ENCODE measurements at places on chromosomes 12 and 14.

- DNase-seq = no peak
These were observed 254.0 kb downstream of the ANO6 start for GRCh38 chr12:45469902-45470301.

GRCh38 chr14:36805131-36805559 lies 143.5 kb downstream of the PAX9 start:
- DNase-seq = peak; percentile 57

DNA sequence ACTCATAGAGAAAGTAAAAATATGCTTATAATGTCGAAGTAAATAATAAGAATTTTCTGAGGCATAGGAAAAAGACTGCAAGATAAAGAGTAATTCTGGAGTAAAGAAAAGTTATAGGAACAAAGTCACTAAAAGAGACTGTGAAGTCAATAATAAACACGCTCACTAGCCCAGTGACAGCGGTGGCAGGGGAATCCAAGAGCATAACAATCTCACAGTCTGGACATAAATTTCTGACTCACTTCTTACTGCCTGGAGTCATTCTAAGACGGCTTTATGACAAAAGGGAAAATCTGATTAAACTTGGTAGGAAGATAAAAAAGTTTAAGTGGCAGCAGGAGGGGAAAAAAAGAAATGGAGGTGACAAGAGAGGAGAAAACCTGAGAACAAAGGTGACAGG lies 56.4 kb upstream of the GRIP1 start:
- no peak for DNase-seq

DNA sequence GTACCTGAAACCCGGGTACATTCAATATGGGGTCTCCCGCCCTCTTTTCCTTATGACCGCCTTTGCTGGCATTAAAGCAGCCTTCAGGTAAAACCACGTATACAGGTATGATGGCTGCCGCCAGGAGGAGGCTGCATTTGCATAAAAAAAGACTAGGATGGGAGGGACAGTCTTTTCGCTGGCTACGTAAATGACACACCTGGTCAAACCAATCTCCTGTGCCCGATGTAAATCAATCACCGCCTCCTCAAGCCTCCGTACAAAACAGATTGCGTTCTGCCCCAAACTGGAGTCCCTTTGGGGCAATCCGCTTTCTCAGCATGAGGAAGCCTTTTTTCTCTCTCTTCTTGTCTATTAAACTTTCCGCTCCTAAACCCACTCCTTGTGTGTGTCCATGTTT lies 8.1 kb upstream of the ALDH1L2 start:
- no peak for DNase-seq

- DNase-seq = no peak
These were observed 4.8 kb downstream of the HOXC5 start for GRCh38 chr12:54037360-54038283.

- DNase-seq = no peak
These were observed 20.6 kb upstream of the ITGA5 start for GRCh38 chr12:54439521-54440255.

DNA sequence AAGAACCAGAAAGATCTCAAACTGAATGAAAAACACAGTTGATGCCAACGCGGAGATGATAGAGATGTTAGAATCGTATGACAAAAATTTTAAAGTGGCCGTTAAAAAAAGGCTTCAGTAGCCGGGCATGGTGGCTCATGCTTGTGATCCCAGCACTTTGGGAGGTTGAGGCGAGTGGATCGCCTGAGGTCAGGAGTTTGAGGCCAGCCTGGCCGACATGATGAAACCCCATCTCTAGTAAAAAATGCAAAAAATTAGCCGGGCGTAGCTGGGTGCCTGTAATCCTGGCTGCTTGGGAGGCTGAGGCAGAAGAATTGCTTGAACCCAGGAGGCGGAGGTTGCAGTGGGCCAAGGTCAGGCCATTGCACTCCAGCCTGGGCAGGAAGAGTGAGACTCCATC lies 5.4 kb upstream of the ACVRL1 start:
- DNase-seq = no peak

DNA sequence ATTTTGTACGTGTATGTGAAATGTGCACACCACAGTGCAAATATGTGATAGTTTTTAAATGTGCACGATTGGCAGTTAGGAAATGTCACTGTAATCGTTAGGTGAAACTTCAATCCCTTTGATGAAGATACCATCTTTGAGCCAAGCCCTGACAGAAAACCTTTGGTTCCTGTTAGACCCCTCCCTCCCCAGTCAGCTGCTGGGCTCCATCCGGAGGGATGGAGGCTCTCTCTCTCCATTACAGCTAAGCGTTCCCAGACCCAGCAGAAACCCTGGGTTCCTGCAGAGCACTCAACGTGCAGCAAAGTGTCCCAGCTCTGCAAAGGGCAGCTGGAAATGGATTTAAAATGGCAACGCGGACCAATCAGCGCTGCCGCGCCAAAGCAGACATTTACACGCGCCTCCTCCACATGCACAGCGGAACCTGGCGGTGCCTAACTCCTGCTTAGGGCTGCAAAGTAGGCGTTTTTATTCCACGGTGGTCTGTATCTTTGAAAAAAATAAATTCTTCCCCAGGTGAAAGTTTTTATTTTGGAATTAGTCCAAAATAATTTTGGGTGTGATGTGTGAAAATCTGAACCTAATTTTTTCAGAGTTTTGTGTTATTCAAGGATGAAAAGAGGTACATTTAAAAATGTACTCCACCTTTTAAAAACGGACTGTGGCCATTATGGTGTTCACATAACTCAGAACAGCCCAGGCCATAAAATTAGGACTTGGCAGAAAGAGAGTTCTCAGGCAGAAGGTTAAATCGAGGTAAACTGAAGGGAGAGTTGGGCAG lies 1.4 kb upstream of the HMGA2 start:
- no peak for DNase-seq

DNA sequence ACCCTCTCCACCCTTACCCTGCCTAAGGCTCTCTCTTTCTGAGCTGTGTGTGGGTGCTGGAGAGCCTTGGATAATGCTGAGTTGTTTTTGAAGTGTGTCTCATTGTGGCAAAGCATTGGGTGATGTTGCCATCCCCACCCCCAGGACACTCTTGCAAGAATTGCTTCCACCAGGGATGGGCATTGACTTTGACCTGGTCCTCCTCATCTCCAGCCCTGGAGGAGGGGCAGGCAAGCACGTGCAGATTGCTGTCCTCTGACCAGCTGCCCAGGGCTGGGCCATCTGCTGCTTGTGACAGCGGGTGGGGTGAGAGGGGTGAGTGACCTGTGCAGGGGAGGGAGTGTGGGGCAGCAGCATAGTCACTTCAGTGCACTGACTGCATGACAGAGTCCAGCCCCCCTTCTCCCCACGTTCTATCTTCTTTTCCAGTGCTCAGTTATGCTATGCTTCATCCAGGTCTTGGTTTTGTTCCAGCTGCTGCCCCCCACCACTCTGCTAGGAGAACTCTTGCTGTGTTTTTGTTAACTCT lies 26.2 kb downstream of the SUSD6 start:
- no peak for DNase-seq
